CD4-positive, alpha-beta T cell treated with Interleukin-17A for 1 hour (primary cell): ENCODE measurements at places on chromosomes 11 and 22.

DNA sequence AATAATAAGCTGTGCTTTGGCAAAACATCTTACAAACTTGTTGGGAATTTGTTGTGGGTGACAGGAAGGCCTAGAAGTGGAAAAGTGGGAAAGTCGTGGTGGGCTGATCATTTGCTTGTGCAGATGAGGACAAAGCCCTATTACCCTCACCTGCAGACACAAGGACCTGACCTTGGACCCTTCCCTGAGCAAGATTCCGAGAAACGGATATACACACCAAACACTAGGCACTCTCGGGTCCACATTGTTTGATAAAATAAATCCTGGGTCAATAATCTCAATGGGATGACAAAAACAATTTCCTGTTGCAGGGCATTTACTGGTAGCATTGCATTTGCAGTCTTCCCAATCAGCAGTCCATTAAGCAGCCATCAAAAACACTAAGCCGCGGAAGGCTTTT, 89.7 kb downstream of the GAB2 start:
- no peak for DNase-seq

GRCh38 chr11:111944651-111945051, 7.5 kb downstream of the DIXDC1 start:
- DNase-seq = no peak

GRCh38 chr22:30198152-30198825, 48.3 kb downstream of the LIF start:
- DNase-seq = no peak

DNA sequence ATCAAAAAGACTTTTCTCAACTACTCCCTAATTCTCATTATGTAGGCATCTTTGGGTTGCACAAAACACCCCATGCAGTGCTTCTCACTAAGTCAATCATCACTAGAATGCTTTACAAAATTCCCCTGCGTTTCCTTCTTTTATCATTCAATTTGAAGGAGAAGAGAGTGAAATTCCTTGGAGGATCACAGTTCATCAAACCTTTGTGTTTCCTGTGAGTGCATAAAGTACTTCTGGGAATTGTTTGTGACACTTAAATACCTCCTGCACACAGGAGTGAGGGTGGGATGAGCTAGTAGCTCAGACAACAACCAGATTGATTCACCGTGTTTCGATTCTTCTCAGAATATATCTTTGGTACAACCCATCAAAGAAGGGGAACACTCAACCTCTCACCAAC, 3.7 kb upstream of the OR5AR1 start:
- DNase-seq = no peak

- no peak for DNase-seq
Measured at GRCh38 chr11:45170484-45170883, 24.0 kb downstream of the PRDM11 start.

DNA sequence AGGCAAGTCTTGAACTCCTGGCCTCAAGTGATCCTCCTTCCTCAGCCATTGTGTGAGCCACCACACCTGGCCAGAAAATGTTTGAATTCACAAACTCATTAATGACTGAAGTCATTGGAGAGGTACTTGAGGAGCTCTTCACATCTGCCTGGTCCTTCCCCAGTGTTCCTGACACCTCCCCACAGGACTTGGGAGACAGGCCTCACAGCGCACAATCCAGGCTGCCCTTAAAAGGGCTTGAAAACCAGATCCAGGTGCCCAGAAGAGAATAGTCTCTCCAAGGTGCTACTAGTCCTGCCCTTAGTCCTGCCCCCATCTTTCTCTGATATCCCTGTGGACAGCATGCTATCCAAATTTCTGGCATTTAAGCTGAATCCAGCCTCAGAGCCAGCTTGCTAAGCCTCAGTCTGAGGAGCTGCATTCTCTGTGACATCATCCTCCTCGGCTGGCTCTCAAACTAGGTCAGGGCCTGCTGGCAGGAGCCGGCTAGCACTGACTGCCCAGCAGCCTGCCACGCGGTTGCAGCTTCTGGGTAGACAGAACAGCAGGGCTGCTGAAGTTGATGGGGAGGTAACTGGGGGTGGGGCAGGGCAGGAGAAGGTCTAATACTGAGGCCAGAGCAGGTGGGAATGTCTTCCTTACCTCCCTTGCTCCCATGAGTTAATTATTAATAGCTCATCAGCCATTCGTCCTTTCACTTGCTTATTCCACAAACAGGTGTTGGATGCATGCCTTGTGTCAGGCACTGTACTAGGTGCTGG, 35.3 kb upstream of the NECTIN1 start:
- DNase-seq = no peak

GRCh38 chr22:47797342-47797945, 1035.0 kb downstream of the TBC1D22A start:
- no peak for DNase-seq

GRCh38 chr11:114605370-114605769, 9.8 kb upstream of the NXPE4 start:
- no peak for DNase-seq

- no peak for DNase-seq
Measured at GRCh38 chr11:102522312-102523188, 8.0 kb downstream of the MMP7 start.

- no peak for DNase-seq
Measured at GRCh38 chr22:26320447-26320846, 108.6 kb upstream of the ASPHD2 start.

DNA sequence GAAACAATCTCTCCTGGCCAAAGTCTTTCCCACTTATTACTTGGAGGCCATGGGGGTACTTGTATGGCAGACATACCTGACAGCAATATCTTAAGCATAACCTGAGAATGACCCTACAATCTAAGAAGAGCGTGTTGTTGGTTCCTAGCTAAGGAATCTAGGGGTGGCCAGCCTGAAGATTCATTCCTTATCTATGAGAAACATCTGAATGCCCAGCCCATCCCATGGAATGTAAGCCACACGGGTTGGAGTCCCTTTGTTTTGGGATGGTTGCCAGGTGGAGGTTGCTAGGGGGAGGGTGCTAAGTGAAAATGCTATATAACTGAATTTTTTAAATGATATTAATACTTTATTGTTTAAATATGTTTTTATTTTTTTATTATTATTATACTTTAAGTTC, 725.0 kb downstream of the ETS1 start:
- DNase-seq = no peak

GRCh38 chr22:19716041-19716828, 1.9 kb downstream of the SEPTIN5 start:
- DNase-seq = no peak

GRCh38 chr11:132993991-132994502, 538.3 kb downstream of the OPCML start:
- no peak for DNase-seq

DNA sequence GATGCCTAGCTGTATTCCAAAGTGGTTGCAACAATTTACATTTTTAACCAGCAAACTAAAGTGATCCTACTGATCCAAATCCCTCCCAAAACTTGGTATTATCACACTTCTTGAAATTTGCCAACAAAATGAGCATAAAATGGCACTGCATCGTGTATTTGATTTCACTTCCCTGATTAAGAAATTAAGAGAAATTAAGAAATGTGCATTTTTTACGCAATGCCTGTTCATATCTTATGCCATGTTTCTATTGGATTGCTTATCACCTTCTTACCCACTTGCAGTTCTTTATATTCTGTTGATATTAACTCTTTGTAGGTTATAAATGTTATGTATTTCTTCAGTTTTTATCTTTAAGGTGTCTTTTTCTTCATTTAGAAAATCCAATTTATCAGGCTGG, 80.6 kb downstream of the DENND5A start:
- DNase-seq = no peak

DNA sequence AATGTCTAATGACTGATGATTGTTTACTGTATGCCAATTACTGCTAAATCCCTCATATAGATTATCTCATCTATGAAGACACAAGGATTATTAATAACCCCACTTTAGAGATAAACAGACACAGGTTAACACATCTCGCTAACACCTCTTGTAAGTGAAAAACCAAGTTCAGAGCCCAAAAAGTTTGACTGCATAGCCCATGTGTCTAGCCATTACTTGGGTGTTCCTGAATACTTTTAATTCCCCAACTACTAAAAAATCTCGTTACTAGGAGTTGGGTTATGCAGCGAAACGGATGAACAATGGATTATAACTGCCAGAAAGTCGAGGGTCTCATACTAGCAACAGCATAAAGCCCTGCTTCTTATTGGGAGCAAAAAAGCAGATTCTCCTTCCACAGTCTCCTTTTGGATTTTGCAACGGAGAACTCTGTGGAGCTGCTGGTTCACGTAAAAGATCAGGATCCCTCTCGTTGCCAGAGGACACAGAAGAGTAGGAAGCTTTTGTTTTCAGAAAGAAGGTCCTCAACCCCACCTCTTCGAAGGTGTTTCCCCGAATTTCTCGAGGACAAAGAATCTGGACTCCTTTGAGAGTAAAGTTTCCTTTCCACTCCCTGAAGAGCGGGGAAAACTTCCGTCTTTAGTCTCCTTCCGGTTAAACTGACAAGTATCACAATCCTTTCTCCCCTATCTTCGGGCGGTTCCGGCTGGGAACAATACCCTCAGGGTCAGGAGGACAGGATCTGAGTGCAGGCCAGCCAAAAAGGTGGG, 979 bp downstream of the ZBED5 start:
- no peak for DNase-seq

DNA sequence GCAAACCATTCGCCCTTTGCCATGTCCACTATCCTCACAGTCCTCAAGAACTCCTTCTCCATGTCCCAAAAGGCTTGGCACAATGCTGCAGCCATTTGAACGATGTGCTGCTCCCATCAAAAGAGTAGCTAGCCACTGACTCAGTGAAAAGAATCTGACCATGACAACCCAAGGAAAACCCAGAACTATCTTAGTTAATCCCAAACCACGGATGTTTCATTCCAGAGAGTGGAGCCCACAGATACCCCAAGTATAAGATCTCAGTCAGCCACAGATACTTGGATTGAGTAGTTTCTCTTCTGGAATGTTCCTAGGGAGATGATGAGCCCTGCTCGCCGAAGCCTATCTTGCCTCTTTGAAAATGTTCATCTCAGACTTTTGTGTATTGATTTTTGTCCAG, 176.9 kb downstream of the NAV2 start:
- DNase-seq = no peak

GRCh38 chr11:70064008-70064725, 13.9 kb upstream of the ANO1 start:
- DNase-seq = no peak

- no peak for DNase-seq
Measured at GRCh38 chr11:118144301-118145268, 8.0 kb downstream of the SCN4B start.

DNA sequence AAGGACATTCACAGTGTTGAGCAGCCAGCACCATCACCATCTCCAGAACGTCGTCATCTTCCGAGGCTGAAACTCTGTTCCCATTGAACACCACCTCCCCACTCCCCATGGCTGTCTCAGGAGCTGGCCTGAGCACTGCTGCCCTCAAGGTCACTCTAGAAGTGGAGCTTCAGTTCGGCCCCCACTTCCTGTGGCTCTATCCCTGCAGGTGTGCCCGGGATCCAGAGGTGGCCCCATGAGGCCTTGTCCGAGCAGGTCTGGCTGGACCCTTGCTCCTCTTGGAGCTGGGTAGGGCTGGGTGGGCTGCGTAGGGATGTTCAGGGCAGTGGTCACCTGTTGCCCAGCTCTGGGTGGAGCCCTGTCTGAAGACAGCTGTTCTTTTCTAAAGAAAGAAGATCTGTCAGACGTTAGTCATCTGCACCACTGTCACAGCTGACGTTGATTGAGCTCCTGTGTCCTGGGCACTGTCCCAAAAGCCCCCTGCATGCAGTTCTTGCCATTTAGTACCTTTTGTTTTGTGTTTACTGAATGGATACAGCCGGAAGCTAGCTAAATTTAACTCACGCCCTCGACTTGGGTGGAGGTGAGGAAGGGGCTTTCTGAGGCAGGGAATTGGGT, 75.5 kb upstream of the CLDN5 start:
- DNase-seq = no peak

DNA sequence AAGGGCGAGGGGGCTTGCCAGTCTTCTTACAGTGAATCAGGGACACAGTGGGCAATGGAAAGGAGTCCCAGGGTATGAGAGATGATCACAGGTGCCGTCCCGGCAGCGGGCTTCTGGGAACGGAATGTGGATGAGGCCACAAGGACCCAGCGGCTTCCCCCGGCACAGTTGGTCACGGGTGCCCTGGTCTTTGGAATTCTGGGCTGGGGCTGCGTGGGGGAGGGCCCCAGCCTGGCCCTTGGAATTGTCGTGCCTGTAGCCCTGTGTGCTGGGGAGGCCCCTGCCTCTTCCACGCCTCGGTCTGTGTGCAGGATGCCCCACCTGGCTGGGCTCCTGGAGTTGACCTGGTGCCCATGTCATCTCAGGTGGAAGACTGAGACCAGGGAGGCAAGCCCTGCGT, 76.6 kb downstream of the FBLN1 start:
- no peak for DNase-seq

GRCh38 chr11:76823481-76824028, 37.2 kb upstream of the ACER3 start:
- DNase-seq = no peak

- no peak for DNase-seq
Measured at GRCh38 chr22:21623648-21623970, 6.2 kb downstream of the YDJC start.

DNA sequence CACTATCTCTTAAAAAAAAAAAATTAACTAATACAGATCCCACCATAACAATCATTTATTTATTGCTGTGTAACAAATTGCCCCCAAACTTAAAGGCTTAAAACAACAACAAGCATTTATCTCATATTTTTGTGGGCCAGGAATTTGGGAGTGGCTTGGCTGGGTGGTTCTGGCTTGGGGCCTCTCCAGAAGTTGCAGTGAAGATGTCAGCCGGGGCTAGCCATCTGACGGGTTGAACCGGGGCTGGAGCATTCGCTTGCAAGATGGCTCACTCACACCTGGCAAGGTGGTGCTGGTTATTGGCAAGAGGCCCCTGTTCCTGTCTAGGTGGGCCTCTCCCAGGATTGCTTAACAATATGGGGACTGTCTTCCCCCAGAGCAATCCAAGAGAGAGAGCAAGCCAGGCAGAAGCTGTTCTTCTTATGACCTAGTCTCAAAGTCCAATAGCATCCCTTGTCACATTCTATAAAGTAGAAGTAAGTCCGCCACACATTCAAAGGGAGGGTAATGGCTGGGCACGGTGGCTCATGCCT, 29.5 kb downstream of the ACO2 start:
- no peak for DNase-seq

DNA sequence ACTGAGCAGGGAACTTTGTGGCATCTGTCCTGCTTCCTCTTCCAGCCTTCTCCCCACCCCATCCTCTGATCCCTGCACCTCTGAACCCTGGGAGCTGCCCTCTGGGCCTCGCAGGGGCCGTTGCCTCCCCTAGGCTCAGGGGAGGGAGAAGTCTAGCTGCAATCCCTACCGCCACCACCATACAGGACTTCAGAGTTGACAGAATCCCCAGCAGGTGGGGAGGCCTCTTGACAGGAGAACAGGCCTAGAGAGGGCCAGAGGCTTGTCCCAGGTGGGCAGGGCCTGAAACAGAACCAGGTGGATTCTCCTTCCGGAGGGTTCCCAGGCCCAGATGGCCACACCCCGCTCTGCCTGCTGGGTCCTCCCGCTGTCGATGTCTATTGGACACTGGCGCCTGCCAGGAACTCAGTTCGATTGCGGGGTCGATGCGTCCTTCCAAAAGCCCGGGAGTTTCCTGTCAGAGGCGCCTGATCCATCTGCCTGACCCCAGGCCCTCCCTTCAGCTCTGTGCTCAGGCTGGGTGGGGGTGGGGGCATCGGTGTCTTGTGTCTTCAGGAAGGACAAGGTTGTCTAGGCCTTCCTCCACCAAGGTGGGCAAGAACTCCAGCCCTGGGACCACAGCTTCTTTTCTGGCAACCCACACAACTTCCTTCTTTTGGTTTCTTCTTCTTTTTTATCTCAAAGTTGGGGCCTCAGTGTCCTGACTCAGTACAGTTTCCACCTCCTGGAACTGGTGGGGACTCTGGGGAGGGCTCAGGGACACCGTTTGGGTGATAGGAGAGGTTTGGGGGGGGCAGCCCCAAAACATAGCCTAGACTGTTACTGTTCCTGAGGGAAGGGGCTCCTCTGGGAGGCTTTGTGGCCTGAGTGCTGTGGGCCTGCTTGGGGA, 6.4 kb downstream of the STARD10 start:
- no peak for DNase-seq
